Activated gamma-delta T cell treated with anti-CD3 and anti-CD28 coated beads, Interleukin-2, amount 50 U/mL, for 16 hours (primary cell): ENCODE measurements at places on chromosomes 12 and 14.

GRCh38 chr12:65335021-65335714 lies 56.7 kb downstream of the MSRB3 start:
- no peak for DNase-seq

DNA sequence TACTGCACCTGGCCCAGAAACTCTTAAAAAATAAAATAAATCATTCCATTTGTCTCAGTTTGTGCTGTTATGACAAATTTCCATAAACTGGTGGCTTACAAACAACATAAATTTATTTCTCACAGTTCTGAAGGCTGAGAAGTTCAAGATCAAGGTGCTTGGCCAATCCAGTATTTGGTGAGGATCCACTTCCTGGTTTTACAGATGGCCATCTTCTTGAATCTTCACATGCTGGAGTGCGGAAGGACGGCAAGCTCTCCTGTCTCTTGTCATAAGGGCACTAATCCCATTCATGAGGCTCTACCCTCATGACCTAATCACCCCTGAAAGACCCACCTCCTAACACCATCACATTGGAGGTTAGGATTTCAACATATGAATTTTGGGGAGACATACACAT lies 29.9 kb upstream of the MYBPC1 start:
- DNase-seq: no peak

GRCh38 chr12:112447106-112447505 lies 28.4 kb downstream of the PTPN11 start:
- DNase-seq: no peak

DNA sequence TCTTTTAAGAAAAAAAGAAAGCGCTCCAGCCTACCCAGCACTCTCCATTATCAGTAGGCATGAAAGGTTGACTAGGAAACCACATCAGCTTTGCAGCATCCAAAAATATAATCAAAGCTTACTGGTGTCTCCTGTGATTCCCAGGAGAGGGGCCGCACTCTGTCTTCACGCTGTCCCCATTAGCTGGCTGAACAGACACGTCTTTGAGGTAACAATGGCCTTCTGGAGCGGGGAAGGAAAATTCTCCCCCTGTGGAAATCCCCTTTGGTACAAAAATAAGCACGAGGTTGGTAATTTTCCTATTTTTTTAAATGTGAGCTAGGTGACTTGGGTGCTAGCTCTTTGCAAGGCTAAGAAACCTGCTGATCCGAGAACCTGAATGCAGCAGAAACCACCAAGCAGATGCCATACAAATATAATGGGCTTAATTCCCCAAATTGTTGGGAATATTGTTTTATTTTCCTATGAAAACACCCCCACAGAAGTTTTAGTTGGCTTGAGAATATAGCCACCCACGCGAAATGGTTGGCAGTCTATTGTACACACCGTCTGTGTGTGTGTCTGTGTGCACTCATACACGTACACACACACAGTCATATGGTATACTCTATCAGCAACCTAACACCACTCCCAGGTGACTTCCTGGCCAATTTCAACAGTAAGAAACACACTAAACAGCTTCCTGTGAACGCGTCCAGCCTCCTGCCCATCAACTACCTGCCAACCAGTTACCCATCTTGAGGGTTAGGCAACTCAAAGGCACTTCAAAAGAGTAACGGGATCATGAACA lies 71.2 kb downstream of the KSR2 start:
- no peak for DNase-seq

DNA sequence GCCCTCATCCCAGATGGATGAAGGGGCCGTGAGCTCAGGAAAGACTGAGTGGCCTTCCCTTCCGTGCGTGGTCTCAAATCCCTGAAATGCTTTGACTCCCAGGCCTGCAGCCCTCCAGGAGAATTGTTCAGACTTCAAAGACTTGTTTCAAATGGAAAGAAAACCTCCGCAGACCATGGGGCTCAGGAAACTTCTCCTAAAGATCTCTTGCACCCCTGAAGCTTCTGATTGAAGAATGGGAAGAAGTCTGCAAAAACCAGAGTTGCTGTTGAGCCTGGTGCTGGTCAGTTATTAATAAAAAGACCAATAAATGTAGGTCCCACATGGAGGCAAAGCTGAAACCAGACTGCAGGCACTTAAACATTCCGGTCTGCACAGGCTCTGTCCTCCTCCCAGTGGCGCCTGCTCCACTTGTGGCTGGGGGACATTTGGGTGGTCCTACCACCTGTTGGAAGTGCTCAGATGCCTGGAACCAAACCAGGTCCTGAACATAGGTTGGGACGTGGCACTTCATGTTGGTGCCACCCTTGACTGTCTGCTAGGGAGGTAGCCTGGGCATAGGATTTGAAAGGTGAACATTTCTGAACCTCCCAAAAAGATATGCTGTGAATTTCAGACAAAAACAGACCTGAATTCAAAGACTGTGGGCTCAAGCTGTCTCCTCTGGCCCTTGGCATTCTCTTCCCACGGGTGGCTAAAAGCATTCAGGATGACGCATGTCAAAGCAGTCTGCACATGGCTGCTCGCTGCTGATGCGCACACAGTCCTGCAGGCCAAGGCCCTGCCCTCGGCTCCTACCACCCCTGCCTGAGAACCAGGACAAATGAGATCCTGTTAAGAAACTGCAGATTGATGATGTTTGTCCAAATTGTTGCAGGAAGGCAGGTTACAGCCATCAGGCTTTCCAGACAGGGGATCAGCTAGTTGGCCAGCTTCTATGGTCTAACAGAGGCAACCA lies 36.2 kb upstream of the MEG3 start:
- no peak for DNase-seq

- no peak for DNase-seq
These were observed 19.8 kb downstream of the ISM2 start for GRCh38 chr14:77478796-77479195.

GRCh38 chr14:29671034-29671433 lies 256.6 kb downstream of the PRKD1 start:
- DNase-seq: no peak

GRCh38 chr12:132881818-132882217 lies 5.6 kb downstream of the CHFR start:
- DNase-seq: no peak

DNA sequence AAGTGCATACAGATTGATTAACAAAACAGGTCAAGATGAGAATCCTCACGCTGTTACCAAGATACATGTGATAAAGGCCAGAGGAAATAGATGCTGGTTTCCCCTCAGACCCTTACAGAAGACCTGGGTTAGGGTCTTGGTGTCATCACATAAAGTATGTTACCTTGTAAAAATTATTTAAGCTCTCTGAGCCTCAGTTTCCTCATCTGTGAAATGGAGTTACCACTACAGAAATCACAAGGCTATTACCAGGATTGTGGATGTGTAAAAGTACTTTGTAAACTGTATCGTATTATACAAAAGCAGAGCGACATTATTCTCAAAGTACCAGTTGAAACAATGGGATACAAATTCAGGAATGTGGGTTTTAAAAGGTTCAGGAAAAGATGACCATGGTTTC lies 14.0 kb downstream of the SAMD4A start:
- DNase-seq: no peak

DNA sequence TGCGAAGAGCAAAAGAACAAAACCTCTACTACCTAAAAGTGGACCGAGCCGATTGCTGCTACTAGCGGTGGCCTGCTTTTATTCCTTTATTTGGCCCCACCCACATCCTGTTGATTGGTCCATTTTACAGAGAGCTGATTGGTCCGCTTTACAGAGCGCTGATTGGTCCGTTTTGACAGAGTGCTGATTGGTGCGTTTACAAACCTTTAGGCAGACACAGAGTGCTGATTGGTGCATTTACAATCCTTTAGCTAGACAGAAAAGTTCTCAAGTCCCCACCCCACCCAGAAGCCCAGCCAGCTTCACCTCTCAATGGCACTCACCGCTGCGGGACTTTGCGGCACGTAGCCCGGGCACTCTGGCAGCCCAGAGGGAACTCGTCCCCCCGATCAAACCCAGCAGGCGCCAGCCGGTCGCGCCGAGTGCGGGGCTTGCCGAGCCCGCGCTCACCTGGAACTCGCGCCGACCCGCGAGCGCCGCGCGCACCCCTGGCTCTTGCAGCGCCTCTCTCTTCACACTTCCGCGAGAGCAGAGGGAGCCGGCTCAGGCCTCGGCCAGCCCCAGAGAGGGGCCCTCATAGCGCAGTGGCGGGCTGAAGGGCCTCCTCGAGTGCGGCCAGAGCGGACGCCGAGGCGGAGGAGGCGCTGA lies 8.7 kb upstream of the FGD4 start:
- DNase-seq: no peak

- DNase-seq: no peak
These were observed 64.2 kb downstream of the LLPH start for GRCh38 chr12:66066137-66066928.

- no peak for DNase-seq
These were observed 218.3 kb upstream of the PDZRN4 start for GRCh38 chr12:40969796-40970195.

DNA sequence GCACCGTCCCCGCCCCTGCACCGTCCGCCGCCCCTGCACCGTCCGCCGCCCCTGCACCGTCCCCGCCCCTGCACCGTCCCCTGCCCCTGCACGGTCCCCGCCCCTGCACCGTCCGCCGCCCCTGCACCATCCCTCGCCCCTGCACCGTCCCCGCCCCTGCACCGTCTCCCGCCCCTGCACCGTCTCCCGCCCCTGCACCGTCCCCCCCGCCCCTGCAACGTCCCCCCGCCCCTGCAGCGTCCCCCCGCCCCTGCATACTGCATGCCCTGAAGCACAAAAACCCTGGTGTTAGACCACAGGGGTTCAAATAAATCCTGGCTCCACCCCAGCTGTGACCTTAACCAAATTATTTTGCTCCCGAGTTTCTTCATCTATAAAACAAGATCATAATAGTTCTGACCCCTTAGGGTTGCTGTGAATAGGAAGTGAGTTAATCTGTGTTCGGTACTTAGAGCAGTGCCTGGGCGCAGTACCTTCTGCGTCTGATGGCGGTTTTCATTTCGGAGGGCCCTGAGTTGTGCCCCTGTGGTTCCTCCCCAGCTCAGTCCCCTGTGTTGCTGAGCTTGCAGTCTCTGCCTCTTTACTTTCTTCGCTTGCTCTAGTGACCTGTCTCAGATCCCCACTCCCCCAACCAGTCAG lies 38.1 kb downstream of the ESRRB start:
- no peak for DNase-seq

GRCh38 chr14:66380143-66380542 lies 106.0 kb upstream of the CCDC196 start:
- DNase-seq: no peak

DNA sequence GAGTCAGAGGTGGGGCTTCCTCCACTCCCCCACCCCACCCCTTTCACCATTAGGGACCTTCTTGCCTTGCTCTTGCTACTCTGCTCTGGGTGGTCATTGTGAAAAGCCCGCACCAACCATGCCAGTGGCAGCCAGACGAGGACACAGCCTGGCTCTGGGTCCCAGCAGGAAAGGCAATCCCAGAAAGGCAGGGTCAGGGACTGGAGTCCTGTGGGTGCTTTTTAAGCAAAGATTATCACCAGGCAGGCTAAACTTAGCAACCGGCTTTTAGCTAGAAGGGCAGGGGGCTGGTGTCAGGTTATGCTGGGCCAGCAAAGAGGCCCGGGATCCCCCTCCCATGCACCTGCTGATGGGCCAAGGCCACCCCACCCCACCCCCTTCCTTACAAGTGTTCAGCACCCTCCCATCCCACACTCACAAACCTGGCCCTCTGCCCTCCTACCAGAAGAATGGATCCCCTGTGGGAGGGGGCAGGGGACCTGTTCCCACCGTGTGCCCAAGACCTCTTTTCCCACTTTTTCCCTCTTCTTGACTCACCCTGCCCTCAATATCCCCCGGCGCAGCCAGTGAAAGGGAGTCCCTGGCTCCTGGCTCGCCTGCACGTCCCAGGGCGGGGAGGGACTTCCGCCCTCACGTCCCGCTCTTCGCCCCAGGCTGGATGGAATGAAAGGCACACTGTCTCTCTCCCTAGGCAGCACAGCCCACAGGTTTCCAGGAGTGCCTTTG lies 1.2 kb upstream of the GAPDH start:
- DNase-seq: no peak

- no peak for DNase-seq
These were observed 38.1 kb downstream of the PZP start for GRCh38 chr12:9169979-9170634.

GRCh38 chr12:118430516-118430915 lies 54.2 kb downstream of the SUDS3 start:
- no peak for DNase-seq

GRCh38 chr12:94507455-94507854 lies 47.8 kb upstream of the CEP83 start:
- no peak for DNase-seq

DNA sequence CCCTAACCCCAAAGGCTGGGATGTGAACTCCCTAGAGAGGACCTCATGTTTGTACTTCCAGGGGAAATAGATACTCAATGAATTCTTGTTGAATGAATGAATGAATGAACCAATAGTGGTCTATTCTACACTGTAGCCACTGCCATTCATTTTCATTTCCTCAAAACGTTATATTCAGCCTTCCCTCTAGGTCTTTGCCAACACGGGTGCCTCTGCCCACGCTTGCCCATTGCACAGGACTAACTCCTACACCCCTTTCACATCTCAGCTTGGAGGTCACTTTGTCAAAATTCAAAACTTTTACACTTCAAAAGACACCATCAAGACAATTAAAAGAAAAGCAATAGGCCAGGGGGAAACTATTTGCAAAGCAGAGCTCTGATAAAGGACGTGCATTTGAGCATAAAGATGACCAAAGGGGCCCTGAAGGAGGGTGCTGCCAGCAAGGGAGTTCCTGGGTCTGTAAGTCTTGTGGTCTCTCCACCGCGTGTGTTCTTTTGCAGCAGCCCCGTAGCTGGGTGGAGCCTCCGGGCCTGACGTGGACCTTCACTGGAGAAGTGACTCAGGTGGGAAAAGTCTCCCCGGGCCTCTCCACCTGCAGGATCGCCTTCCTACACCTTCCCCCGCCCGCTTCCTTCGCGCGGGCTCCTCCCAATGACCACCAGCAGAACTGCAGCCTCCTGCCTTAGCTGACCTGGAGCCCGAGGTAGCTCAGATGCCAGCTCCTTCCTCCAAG lies 31.5 kb downstream of the TMEM63C start:
- DNase-seq: no peak

DNA sequence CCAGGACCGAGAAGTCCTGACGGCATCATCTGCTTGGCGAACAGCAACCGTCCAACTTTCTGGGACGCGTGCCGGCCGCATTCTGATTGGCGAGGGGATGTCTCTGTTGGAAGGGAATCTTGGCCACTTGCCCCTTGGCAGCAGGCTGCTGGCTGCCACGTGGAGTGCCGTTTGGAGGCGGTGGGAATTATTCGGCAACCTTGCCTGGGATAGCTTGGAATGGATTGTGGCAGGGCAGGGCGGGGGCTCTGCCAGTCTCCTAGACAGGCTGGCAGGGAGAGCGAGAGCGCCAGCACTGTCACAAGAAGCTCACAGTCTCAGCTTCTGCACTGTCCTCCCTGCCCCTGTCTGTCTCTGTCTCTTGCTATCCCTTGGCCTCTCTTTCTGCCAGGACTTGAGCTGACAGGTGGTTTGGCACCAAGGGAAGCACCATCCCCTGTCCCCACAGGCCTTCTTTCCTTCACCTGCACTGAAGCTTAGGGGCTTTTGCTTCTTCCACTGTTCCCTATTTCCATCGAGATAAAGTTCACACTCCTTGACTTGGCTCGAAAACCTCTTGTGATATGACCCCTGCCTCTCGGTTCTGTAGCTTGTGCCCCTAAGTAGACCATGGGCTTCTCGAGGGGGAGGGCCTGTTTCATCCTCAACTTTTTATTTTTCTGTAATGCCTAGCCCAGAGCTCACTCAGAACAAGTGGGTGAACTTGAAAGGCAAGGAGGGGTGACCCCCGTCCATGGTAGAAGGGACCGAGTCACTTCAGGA lies 201.9 kb downstream of the PHETA1 start:
- no peak for DNase-seq
